T-helper 2 cell treated with Interferon-gamma antibody and Interleukin-4, amounts not matched to agents 5 μg/mL and 100 μg/mL, for 36 hours (primary cell): ENCODE measurements at places on chromosomes 2 and 18.

DNA sequence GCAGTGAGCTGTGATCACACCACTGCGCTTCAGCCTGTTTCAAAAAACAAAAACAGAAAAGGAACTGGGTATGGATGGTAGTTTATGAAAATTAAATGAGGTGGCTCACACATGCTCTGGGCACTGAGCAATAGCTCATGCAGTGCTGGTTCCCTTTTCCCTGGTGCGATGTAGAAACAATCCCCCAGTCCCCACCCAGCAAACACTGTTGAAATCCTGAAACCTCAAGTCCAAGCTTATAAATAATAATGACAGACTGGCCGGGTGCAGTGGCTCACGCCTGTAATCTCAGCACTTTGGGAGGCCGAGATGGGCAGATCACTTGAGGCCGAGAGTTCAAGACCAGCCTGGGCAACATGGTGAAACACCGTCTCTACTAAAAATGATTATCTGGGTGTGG, 55.4 kb upstream of the SMAD2 start:
- DNase-seq = no peak

DNA sequence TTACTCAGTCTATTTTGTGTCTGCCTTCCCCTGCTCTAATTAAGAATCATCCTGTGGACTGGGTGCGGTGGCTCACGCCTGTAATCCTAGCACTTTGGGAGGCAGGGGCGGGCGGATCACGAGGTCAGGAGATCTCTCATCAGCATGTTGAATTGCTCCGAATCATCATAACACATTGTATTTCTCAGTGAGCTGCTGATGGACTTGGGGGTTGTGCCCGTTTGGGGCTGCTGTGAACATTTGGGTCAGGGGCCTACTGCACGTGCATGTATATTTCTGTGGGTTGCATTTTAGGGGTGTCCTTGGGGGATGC, 84.4 kb downstream of the ARHGEF4 start:
- no peak for DNase-seq

DNA sequence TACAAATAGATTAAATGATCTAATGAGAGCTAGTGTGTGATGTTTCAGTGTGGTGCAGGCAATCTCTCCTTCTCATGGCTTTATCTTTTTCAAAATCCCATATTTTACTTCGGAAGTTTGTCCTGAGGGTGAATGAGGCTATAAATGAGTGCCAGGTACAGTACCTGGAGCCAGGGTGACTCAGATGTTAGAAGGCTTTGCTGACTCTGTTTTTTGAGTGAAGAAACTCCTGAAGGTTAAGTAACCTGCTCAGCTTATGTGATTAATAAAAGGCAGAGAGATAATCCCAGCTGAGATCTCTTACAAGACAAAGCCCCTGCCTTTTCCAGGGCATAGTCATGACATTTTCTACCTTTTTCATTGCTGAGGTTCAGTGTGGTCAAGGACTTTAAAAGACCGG, 52.6 kb downstream of the MGAT5 start:
- no peak for DNase-seq

GRCh38 chr18:4284528-4284927, 170.6 kb downstream of the DLGAP1 start:
- no peak for DNase-seq

- no peak for DNase-seq
These were observed 75.1 kb upstream of the MAP4K4 start for GRCh38 chr2:101622210-101623030.

GRCh38 chr2:236175548-236176150, 7.5 kb upstream of the GBX2 start:
- DNase-seq = no peak

GRCh38 chr2:58358026-58358425, 116.9 kb upstream of the FANCL start:
- no peak for DNase-seq

DNA sequence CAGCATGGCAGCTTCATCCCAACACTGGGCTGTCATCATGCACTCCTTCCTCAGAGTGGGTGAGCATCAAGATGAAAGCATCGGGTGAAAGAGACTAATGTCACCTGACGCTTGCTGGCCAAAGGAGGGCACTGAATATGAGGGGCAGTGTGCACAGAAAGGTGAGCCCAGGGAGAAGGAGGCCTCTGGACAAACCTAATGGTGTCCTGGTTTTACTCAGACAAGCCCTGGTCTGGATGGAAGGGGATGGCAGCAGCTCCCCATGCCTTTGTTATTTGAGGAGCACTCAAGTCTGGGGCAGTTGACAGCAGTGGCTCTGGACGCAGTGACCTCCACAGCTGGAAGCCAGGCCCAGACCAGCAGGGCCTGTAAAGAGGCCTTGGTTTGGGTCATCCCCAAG, 209.7 kb downstream of the SMAD2 start:
- DNase-seq = no peak
